ENCODE measurements at places on chromosomes 11 and 22.
A peak's percentile ranks its signal among the peaks of the same experiment; 100 is the strongest.

- DNase-seq: peak; percentile 6
Observed at GRCh38 chr11:44793350-44794090, 66.8 kb downstream of the TSPAN18 start.

- DNase-seq: no peak
Observed at GRCh38 chr11:15867871-15868270, 488.5 kb downstream of the SOX6 start.

- DNase-seq: no peak
Observed at GRCh38 chr11:3934658-3935057, 79.2 kb downstream of the STIM1 start.

- DNase-seq: no peak
Observed at GRCh38 chr11:47854667-47855066, 6.5 kb upstream of the NUP160 start.

DNA sequence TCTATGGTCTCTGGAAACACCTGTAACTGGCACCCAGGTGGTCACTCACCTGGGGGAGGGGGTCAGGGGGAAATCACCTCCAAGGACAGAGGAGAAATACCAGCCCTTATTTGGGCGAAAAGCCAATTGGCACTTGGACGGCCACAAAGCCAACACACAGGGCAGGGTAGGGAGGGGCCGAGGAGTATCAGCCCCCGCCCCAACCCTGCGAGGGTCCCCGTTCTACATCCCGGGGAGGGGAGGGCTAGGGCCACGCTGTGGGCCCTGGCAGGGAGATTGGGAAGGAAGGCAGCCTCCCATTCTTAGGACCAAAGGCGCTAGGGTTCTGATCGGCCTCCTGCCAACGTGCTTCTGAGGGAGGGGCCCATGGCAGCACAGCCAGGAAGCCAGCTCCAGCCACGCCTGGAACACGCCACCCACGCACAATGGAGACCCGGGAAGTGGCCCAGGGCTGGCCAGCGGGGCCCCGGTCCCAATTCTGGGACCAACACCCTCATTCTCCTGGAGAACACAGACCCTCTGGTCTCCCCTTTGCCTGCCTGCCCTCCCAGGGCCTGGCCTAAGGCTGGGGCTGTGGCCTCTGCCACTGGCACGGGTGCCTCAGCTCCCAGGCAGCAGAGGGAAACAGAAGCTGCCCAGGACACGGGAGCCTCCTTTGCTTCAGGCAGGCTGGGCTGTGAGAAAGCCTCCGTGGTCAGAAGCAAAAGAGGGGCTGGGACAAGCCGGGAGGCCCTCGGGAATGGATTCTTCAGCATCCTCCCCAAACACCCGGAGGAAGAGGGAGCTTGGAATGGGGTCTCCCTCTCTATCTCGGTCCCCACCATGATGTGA lies 7.4 kb downstream of the CBX6 start:
- DNase-seq: no peak
